ENCODE measurements at places on chromosomes 2 and 18. TPM values are rescaled to one million over a fixed set of nuclear protein-coding genes. Genes with fewer than 3 reads are reported as not detected.

Gene GAL3ST2
- total RNA-seq, result not detected

Gene DQX1
- total RNA-seq, result 1.6 TPM

Gene EMILIN1
- total RNA-seq, result under 0.01 TPM

Gene TUBA4A
- 47.9 TPM for total RNA-seq

Gene MEP1B
- total RNA-seq, result not detected

Gene SERPINB3
- 22.4 TPM for total RNA-seq

Gene TLX2
- not detected for total RNA-seq

Gene ANKRD44
- 0.90 TPM for total RNA-seq

Gene PAX3
- not detected for total RNA-seq

Gene POTEI
- not detected for total RNA-seq

Gene INPP5D
- 24.1 TPM for total RNA-seq

Gene CRYGC
- not detected for total RNA-seq

Data from bronchial epithelial cell (primary cell).